Effector memory CD4-positive, alpha-beta T cell (primary cell): ENCODE measurements at places on chromosomes 12 and 14.

GRCh38 chr12:27431185-27431584 is 15.4 kb upstream of the SMCO2 start:
- DNase-seq, result no peak

DNA sequence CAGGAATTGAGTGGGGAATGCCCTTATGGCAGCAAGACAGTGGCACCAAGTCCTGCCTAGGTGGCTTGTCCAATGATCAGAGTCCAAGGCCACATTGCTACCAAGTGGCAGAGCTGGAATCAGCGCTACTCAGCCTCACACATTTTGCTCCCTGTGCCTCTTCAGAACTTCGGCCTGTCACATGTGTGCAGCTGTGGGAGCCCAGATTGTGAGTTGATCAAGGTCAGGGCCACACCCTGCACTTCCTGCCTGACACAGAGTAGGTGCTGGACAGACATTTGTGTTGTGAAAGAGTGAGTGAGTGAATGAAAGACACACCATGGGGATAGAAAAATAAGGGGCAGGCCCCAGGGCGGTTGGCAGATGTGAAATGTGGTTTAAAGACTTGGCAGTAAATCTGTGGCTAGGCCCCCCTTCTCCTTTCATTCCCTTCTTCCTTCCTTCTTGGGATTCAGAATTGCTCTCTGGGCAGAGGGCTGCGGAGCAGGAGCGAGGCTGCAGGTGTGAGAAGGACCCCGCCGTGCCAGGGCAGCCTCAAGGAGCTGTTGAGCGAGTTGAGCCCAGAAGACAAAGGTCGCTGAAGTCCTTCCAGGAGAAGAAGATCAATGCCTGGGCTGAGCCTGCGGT is 83.5 kb downstream of the SLC25A47 start:
- DNase-seq, result no peak

GRCh38 chr14:89723930-89724627 is 230.5 kb downstream of the EFCAB11 start:
- no peak for DNase-seq

DNA sequence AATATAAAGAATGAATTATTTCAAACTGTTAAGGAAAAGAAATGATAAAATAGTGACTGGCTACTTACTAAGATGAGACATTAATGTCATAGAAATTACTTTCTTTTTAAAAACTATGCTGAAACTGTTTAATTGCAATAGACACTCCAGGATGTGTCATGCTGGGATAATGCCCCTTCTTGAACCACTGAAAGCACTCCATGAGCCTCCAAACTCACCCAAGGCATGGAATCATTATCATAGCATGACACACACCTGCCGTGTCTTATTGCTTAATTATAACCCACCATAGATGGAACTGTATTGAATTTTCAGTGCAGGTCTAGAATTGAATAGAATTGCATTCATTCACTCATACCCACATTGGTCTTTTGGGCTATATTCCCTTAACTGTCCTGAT is 4.3 kb downstream of the MBIP start:
- no peak for DNase-seq

- DNase-seq, result no peak
These were observed 98.1 kb downstream of the ANO2 start for GRCh38 chr12:5846950-5847349.

DNA sequence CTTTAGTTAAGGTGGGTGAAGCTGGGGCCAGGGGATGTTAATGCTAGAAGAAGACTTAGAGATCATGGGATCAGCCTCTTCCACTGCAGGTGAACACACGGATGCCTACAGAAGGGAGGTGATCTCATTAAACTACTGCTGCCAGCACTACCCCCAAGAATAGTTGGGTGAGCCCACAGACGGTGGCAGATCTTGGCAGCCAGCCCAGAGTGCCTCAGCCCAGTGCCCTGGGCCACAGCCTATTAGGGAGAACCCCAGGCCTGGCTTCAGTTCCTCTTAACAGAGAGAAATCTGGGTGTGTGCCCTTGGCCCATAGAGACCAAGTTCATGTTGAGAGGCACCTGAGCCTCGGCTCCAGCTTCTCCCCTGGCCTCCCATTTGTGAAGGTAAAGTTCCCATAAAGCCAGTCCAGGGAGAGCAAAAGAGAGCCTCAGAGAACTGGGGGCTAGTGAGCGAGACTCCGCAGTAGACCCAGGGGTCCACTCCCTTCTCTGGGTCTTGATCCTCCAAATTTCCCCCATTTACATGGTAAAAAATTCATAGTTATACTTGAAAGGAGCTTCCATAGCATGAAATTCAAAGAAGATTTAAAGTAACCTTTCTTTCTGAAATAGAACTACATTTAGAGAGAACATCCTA is 125.0 kb upstream of the CCND2 start:
- peak; percentile 45 for DNase-seq

- DNase-seq, result no peak
These were observed 344.2 kb upstream of the RGS6 start for GRCh38 chr14:71588028-71588427.

GRCh38 chr12:62533755-62534107 is 67.1 kb downstream of the MON2 start:
- DNase-seq, result no peak

DNA sequence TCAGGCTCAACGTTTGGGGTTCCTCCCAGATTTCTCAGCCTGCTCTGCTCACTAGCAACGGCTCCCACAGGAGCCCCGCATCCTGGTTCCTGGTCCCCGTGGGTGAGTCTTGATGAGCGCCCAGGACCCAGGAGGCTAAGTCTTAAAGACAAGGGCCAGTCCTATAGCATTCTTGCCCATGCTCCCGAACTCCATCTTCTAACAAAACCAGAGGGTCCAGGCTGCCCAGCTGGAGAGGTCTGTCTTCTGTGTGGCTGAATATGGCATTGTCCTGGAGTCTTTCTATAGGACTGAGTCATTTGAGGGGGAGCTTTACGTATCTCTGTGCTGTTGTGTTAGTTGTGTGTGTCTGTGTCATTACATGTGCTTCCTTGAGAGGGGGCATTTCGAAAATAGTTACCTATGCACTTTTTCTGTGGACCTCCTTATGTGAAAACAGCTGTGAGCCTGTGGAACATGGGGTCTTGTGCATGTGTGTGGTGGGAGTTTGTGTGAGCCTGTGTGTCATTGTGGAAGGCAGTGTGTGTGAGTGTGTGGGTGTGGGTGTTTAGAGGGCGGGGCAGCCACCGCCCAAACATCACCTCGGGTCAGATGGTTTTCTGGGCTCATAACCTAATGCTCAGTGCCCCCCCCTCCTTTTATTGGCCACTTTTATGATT is 9.1 kb upstream of the TBX5 start:
- DNase-seq, result no peak

DNA sequence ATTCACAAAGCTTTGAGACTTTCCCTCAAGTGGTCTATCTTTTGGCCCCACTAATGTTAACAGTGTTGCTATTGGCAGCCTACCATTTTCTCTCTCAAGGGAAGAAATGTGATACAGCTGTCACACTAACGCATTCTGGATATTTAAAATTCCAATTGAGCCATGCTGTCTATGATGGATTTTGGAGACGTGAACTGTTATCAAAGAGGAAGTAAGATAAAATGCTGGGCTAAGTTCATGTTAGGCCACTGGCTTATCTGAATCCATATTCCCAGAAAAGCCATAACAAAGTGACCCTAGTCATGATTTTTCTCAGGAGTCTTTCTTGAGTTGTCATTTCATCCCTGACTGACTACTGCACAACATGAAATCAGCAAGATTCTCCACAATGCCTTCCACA is 200.2 kb downstream of the PHLDA1 start:
- DNase-seq, result no peak

DNA sequence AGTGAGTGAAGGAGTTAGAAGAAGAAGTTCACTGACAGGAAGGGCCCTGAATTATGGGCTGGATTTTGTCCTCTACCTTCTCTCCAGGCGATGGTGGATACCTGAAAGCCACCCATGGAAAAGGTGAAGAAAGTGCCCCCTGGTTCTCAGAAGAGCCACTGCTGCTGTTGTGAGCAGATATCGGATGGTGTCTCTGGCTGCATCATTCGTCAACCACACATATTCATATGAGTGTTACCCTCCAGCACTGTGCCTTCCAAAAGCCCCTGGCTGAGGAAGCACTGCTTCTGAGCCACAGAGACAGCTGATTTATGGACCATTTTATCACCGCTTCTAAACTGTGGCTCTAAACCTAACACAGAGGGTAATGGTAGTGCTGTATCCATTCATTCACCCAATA is 2.0 kb upstream of the ACTN1 start:
- no peak for DNase-seq
